PC-9 (cell line): ENCODE measurements at places on chromosomes 1 and 21. TPM values are rescaled to one million over a fixed set of nuclear protein-coding genes. Genes with fewer than 3 reads are reported as not detected.

DNA sequence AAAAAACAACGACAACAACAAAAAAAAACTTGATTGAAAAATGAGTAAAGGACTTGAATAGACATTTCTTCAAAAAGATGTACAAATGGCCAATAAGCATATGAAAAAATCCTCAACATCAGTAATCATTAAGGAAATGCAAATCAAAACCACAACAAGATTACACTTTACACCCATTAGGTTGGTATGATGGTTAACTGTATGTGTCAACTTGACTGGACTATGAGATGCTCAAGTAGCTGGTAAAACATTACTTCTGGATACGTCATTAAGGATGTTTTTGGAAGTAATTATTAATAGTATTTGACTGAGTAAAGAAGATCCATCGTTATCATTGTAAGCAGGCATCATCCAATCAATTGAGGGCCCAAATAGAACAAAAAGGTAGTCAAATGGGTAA is 34.9 kb upstream of the LYPLAL1 start:
- DNase-seq, result no peak

- DNase-seq, result no peak
Observed at GRCh38 chr21:35191128-35191527, 142.0 kb upstream of the RUNX1 start.

LAX1 gene
- total RNA-seq, result not detected in 2 replicates

RAD54L gene
- total RNA-seq, result 44.8 and 56.4 TPM in 2 replicates

GPR25 gene
- total RNA-seq, result not detected in 2 replicates

PADI4 gene
- 3.1 and 7.7 TPM in 2 replicates for total RNA-seq

GRCh38 chr1:90959352-90960206 is 62.3 kb downstream of the ZNF644 start:
- DNase-seq, result no peak

SERPINC1 gene
- total RNA-seq, result 0.44 TPM in 1 of 2 replicates, not detected in the other

GRCh38 chr1:77218477-77219165 is 609 bp downstream of the PIGK start:
- no peak for DNase-seq

GRCh38 chr1:235984041-235984825 is 80.7 kb downstream of the NID1 start:
- no peak for DNase-seq

- no peak for DNase-seq
Observed at GRCh38 chr1:65360648-65361047, 51.3 kb downstream of the DNAJC6 start.

- no peak for DNase-seq
Observed at GRCh38 chr1:31122101-31122735, 56.7 kb upstream of the PUM1 start.

RAB7B gene
- total RNA-seq, result not detected in 2 replicates

DNA sequence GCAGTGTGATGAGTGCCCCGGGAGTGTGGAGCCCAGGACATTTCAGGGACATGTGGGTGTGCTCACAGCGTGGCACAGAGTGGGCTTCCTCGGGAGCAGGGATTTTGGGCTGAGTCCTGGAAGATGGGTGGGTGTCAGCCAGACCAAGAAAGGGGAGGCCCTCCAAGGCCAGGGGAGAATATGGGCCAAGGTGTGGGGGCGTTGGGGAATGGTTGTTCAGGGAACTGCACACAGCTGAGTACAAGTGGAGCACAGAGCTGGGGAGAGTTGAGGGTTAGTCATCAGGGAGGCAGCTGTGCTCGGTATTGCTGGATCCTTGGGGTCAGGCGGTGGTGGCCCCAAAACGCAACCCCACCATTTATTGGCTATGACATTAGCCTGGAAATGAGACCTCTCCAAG is 5.5 kb downstream of the POGK start:
- DNase-seq, result no peak

TTLL7 gene
- 2.9 and 4.1 TPM in 2 replicates for total RNA-seq
